Type B pancreatic cell (in vitro differentiated cells): ENCODE measurements at places on chromosomes 12 and 14. TPM values are rescaled to one million over a fixed set of nuclear protein-coding genes. Genes with fewer than 3 reads are reported as not detected.

FGF23 gene
- 0.10 TPM in 1 of 2 replicates, not detected in the other for total RNA-seq

TOMM20L gene
- not detected in 2 replicates for total RNA-seq

ZDHHC22 gene
- 0.24 TPM in 1 of 2 replicates, not detected in the other for total RNA-seq

MYF6 gene
- 1.4 TPM in 1 of 2 replicates, not detected in the other for total RNA-seq

CNIH1 gene
- 111 and 121 TPM in 2 replicates for total RNA-seq

CELA1 gene
- total RNA-seq, result not detected in 2 replicates

PLCZ1 gene
- total RNA-seq, result not detected in 2 replicates

SLC25A47 gene
- total RNA-seq, result not detected in 2 replicates

MCRS1 gene
- 60.6 and 61.8 TPM in 2 replicates for total RNA-seq

IKBIP gene
- 8.1 and 16.7 TPM in 2 replicates for total RNA-seq

TMPRSS12 gene
- 0.45 TPM in 1 of 2 replicates, not detected in the other for total RNA-seq

PIGH gene
- total RNA-seq, result 19.0 and 20.3 TPM in 2 replicates

ADCY6 gene
- 40.5 and 54.4 TPM in 2 replicates for total RNA-seq

KRT71 gene
- 0.50 TPM in 1 of 2 replicates, not detected in the other for total RNA-seq

DPPA3 gene
- total RNA-seq, result not detected in 2 replicates

NEUROD4 gene
- 1.6 and 3.3 TPM in 2 replicates for total RNA-seq

PRORP gene
- total RNA-seq, result 29.1 and 33.9 TPM in 2 replicates

C12orf56 gene
- total RNA-seq, result 1.5 TPM in 1 of 2 replicates, not detected in the other

NYNRIN gene
- total RNA-seq, result 79.2 and 129 TPM in 2 replicates

SLC7A8 gene
- total RNA-seq, result 56.1 and 56.7 TPM in 2 replicates

KRT8 gene
- 768 and 2,227 TPM in 2 replicates for total RNA-seq

EPS8 gene
- total RNA-seq, result 23.7 and 31.7 TPM in 2 replicates

ASPG gene
- 0.29 TPM in 1 of 2 replicates, not detected in the other for total RNA-seq

RTN1 gene
- total RNA-seq, result 4.9 and 11.1 TPM in 2 replicates

CBLN3 gene
- total RNA-seq, result 1.4 and 2.4 TPM in 2 replicates

RNU4-1 gene
- total RNA-seq, result 4,376 and 7,253 TPM in 2 replicates

MIS18BP1 gene
- total RNA-seq, result 21.3 and 42.3 TPM in 2 replicates

CLEC6A gene
- total RNA-seq, result not detected in 2 replicates

MGAT4C gene
- 6.3 and 8.0 TPM in 2 replicates for total RNA-seq

EID3 gene
- 2.9 and 7.3 TPM in 2 replicates for total RNA-seq

KLRD1 gene
- total RNA-seq, result 0.48 TPM in 1 of 2 replicates, not detected in the other

TAS2R8 gene
- not detected in 2 replicates for total RNA-seq
